WTC11 (cell line): ENCODE measurements at places on chromosomes 2 and 18.
A peak's percentile ranks its signal among the peaks of the same experiment; 100 is the strongest.

GRCh38 chr2:1283871-1284270, 129.4 kb upstream of the TPO start:
- no peak for DNase-seq

GRCh38 chr2:221724631-221725203, 152.6 kb upstream of the EPHA4 start:
- DNase-seq: no peak

DNA sequence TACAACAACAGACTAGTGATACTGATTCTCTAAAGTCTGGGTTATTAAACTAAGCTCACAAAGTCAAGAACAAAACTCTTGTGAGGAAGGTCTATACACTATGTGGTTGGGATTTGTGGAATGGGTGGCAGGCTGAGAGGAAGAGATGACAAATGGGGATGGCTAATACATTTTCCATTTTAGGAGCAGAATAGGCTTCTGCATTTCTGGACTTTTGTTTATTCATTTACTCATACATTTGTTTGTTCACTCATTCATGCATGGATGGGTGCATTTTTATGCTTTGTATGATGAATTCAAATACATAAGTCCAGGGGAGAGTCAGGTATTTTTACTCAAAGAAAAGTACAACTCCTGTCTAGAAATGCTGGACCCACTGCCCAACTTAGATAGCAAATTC, 637.4 kb upstream of the CDH2 start:
- no peak for DNase-seq

GRCh38 chr2:164335947-164336346, 285.3 kb downstream of the GRB14 start:
- DNase-seq: no peak

DNA sequence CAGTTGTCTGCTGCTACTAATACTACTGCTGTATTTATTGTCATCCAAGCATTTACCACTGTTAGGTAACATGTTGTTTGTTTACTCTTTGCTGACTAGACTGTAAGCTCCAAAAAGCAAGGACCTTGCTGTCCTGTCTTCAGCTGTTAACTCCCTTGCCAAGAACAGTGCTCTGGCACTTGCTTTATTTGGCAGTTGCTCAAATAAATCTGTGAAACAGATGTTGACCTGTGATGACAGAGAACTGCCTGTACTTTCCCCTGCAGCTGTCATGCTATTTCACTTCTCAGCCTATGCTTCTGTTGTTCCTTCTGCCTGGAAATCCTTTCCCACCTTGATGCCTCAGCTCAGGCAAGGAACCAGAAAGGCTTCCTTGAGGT, 181.2 kb downstream of the ATAD2B start:
- no peak for DNase-seq

DNA sequence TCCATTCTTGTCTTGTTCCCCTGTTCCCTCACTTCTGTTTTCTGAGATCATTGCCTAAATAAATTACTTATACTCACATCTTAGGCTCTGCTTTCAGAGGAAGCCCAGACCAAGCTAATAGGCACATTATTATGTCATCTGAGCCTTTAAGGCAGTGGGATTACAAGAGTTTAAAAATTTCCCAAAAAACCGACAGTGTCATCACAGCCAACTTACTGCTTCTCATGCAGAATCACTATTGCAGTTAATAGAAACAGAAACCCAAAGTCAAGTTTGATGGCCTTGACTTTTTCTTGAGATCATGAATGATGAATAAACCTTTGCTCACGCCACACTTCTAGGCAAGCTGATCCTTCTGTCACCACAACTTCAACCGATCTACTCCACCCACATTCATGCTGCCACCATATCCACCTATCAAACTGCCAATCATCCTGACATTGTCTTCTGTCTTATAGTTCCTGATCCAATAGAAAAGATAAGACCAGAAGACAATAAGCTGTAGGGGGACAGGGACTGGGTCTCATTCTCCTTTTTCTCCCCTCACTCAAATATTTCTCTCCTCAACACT, 142.7 kb upstream of the CREB1 start:
- no peak for DNase-seq

DNA sequence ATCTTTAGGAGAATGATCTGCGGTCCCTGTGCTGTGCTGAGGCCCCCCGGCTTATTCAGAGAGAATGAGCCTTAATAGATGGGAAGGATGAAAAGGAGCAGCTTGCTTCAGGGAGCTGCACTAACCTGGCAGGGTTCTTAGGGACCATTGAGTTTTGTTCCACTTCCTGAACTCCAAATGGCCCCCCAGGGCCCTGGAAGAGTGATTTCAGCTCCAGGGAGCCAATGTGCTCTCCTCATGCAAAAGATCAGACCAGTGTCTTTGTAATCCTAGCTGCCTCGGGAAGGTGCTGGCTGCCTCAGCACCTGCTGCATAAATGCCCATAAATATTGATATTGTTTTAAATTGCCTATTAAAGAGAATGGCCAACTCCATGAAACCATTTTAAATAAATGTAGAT, 210.2 kb downstream of the NCK2 start:
- DNase-seq: no peak

DNA sequence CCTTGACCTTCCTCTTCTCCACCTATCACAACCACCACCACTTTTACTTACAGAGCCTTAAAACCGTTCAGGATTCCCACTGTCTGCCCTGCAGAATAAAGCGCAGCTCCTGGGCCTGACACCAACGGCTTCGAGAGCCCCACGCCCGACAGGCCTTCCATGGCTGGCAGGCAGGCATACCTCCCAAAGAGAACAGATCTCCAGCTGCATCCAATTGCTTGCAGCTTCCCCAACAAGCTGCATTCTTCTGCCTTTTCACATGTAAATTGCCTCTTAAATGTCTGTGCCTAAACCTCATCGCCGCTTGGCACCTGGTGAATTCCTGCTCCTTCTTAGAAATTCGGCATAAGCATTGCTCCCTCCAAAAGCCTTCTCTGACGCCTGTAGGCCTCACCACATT, 31.5 kb upstream of the FAM124B start:
- DNase-seq: peak; percentile 83

- peak; percentile 46 for DNase-seq
These were observed 506 bp downstream of the BMPR2 start for GRCh38 chr2:202376460-202377206.

DNA sequence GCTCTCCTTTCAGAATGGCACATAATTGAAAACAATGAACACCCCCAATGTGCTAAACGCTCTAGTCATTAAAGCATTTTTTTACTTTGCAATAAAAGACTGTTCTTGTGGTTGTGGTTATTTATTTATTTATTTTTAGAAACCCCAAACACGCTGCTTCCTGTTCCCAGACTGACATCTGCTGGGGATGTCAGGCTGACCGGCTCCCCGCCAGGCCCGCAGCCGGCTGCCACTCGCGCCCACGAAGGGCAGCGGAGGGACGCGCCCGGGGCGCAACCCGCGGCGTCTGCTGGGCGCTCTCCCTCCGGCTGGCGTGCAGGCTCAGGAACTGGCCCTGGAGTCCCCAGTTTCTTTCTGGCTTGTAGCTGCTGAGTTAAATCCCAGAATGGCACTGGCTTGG, 83.1 kb upstream of the SP3 start:
- no peak for DNase-seq

DNA sequence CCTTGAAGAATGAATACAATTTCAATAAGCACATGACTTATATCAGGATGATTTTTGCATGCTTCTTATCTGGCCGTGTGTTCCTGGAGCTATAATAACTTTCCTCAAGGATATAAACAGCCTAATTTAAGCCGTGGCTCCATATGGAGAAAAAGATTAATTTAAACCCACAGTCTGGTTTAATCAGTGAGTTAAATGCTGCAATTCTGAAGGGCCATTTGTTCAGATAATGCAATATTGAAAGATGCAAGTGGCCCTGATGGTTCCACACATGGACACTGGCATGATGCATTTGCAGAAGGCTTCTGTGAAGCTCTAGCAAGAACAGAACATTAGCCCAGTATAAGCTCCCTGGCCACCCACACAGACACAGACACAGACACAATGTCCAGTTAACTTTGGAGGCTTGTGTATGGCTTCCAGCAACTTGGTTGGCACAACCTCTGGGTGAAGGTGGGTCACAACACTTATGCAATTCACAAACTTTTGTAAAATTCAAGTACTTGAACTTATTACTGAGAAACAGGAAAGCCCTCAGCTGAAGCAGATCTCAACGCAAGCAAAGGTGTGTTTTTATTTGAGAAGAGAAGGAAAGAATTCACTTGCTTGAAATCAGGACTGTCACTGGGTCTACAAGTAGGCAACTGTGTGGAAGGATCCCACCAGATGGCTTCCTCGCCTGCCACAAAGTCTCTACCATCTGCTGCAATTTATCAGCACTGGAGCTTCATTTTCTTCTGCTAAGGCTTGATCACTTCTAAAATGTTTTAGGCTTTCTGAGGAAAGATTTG, 63.3 kb downstream of the MDH1 start:
- DNase-seq: no peak

GRCh38 chr2:19810637-19811036, 91.1 kb downstream of the TTC32 start:
- DNase-seq: no peak

DNA sequence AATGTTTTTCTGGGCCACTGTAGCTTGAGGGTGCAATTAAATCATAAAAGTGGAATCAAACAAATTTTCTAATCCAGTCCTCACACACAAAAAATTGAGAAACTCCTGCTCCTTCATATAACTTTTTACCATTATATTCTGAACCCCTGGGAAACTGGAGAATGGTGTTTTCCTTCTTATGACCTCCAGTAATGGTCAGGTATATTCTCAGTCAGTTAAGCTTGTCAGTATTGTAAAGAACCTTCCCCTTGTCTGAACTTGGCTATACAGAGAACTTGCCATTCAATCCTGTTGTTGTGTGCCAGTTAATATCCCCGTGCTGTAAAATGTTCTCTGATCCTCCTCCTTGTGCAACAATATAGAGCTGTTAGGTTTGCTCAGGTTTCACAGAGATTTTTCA, 39.5 kb downstream of the ZNF804A start:
- no peak for DNase-seq

GRCh38 chr2:39150102-39150562, 29.3 kb upstream of the SOS1 start:
- no peak for DNase-seq

DNA sequence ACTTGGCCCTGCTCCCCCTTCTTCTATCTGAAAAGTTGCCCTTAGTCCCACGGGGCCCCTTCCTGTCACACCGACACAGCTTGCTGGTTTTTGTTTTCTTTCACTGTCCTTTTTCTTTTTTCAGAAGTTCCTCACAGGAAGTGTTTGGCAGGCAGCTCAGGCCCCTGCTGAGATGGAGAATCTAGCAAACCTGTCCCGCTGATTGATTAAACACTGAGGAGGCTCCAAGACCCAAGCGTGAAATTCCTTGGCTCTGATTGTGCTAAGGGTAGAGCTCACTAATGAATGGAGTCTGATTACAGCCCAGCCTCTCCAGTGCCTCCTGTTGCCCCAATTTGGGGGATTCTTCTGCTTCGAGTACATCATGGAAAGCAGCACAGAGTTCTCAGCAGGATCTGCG, 365.9 kb upstream of the MEX3C start:
- DNase-seq: no peak

DNA sequence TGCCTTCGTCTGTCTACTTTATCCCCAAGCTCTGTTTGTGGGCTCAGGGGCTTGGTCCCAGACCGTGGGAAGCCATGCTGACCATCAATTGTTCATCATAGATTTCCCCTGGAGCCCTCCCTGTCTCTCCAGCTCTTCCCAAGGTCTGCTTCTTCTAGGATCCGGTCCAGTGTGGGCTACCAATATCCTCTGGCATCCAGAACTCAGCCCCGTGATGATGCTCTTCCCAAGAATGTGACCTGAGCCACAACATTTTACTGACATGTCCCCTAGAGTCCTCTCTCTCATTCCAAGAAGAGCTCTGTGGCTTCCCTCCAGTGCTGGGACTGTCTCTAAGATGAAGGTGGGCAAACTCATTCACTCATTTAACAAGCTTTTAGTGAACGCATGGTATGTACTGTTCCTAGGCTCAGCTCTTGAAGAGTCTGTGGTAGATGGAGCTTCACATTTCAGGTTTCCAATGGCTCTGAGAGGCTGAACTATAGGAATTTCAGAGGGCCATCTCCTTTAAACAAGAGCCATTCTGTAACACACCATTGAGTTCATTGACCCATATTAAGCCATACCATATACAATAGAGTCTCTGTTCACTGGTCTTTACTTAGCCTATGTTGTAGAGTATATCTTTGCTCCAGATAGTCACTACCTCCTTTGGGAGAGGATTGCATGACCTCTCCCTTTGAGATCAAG, 142.0 kb upstream of the APCDD1 start:
- DNase-seq: no peak

GRCh38 chr2:19885791-19886190, 16.0 kb downstream of the TTC32 start:
- DNase-seq: no peak

GRCh38 chr2:47297767-47298425, 105.1 kb upstream of the MSH2 start:
- DNase-seq: no peak
